ENCODE measurements at places on chromosomes 11 and 22.

- DNase-seq: no peak
Observed at GRCh38 chr11:100748153-100748552, 61.1 kb downstream of the ARHGAP42 start.

DNA sequence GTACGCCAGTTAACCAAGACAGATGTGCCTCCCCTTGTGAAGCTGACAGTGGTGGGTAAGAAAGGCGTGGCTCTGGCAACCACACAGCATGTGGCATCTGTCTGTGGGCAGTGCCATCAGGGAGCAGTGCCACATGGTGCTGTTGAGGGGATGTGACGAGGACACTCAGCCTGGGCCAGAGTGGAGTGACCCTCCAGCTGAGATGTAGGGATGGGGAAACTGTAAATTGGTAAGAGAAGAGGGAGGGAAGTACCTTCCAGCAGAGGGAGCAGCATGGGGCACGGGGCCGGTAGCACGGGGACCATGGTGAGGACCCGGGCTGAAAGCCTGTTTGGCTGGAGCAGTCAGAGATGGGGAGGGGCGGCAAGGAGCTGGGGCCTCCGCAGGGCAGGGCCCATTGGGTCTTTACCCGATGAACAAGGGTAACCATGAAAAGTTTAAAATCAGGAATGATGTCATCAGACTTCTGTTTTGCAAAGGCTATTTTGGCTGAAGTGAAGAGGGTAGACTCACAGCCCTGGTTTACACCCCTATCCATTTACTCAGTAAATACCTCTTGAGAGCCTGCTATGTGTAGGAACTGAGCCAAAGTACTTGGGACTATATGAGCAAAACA is 10.4 kb downstream of the TMPRSS6 start:
- DNase-seq: no peak

- DNase-seq: no peak
Observed at GRCh38 chr11:126736682-126737572, 263.6 kb downstream of the KIRREL3 start.

DNA sequence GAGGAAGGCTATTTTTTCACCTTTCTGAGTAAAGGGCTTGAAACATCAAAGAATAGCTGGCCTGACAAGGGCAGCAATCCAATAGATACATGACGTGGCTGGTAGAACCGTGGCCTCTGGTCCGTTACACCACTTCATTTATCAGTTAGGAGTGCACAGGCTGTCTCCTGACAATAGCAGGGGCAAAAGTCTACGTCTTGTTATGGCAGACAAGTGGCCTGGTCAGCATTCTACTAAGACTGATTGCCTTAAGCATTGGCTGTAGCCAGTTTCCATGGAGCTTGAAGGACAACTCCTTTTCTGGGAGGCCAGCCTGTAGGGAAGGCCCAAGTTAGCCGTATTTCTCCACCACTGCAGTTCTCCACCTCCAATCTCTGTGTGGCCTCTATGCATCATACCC is 9.2 kb upstream of the GDPD4 start:
- DNase-seq: no peak

DNA sequence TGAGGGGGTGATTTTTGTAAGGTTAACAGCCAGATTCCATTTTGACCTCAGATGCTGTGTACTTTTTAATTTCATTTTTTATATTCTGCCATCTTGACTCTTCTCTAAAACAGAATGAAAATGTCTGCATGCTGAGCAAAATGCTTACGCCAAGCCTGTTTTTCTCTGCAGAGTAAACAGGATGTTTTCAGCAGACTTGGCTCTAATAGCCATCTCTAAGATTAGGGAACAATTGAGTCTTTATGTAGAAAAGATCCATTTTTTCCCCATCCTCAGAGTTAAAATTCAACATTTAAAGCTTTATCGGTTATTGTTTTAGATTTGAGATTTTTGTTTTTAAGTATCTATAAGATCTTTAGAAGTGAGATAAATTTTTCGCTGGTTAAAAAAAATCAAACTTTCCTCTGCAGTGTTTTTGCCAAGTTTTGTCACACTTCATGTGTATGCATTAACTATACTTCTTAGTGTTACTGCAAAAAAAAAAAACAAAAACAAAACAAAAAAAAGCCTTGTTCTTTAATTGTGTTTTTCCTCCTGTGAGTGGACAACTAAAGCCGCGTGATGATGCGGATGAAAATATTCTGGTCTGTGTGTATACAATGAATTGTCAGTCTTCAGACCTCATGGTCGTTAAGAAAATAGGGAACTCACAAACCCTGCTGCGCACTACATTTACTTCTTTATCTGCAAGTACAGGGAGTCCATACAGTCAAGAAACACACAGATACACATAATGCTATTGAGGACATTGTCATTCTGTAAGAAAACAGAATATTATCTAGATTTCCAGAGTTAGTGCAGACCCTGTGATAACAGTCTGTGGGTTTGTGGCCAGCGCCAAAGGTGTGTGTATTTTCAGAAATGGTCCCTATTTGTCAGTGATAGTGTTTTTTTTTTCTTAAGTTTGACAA is 17.5 kb upstream of the ADSL start:
- no peak for DNase-seq

GRCh38 chr11:105046898-105047579 is 1.9 kb upstream of the CARD16 start:
- peak; percentile 100 for DNase-seq

DNA sequence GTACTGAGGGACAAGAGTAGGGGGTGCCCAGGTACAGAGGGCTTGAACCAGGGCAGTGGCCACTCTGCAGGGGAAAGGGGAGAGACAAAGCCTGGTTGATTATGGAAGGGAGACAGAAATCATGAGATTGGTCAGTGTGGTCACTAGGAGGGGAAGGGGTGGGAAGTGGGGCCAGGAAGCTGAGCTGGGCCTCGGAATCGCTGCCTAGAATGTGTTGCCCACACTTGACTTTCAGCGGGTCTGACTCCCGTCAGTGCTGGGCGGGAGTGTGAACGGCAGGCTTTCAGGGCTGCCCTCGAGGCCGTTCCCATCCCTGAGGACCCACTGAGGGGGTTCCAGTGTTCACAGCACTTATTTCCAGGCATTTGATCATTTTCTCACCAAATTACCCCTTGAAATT is 5.9 kb downstream of the DAGLA start:
- DNase-seq: no peak

- DNase-seq: no peak
Observed at GRCh38 chr11:69870766-69871165, 51.5 kb upstream of the FGF3 start.

DNA sequence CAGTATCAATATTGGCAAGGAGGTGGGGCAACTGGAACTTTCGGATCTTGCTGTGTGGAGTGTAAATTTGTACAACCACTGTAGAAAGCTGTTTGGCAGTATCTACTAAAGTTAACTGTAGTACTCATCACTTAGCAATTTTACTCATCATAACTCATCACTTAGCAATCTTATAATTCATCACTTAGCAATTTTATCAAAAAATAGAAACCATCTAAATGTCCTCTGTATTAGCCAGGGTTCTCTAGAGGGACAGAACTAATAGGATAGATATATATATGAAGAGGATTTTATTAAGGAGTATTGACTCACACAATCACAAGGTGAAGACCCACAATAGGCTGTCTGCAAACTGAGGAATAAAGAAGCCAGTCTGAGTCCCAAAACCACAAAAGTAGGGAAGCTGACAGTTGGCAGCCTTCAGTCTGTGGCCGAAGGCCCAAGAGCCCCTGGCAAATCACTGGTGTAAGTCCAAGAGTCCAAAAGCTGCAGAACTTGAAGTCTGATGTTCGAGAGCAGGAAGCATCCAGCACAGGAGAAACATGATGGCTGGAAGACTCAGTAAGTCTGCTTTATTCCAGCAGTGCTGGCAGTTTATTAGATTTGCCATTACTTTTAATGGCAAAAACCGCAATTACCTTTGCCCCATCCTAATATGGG is 92.9 kb upstream of the USP47 start:
- DNase-seq: peak; percentile 67

- no peak for DNase-seq
Observed at GRCh38 chr11:88066090-88066489, 109.2 kb downstream of the RAB38 start.
